ENCODE measurements at places on chromosomes 2 and 18.

DNA sequence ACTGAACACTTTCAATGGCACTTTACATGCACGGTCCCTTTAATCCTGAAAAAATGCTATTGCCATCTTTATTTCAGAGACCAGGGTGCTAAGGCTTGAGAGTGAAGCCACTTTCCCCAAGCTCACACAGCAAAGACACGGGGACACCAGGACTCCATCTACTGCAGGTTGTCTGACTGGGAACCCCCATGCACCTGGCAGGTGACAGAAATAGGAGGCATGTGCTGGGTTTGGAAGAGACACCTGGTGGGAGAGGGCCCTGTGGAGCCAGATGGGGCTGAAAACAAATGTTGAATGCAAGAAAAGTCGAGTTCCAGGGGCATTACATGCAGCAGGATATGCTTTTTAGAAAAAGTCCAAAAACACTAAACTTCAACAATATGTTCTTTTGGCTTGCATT lies 5.2 kb upstream of the EHD3 start:
- no peak for DNase-seq

DNA sequence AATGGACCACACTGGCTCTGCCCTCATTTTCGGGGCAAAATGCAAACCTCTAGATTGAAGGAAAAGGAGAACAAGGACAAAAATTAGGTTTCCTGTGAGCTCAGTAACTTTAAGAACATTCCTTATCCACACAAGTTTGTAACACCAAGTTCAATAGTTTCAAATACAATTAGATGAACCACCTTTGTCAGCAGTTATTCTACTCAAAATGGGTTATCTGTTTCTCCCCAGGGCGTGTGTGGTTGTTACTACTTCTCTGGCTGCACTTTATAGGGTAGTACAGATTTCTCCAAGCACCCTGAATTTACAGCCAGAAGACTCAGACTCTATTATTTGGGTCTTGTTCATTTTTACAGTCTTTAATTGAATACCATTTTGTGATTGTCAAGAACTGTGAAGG lies 45.0 kb upstream of the TANK start:
- DNase-seq: no peak

- DNase-seq: no peak
These were observed 130.1 kb downstream of the OLA1 start for GRCh38 chr2:174117951-174118930.

- DNase-seq: no peak
These were observed 105.4 kb downstream of the FAM210A start for GRCh38 chr18:13620818-13621445.

DNA sequence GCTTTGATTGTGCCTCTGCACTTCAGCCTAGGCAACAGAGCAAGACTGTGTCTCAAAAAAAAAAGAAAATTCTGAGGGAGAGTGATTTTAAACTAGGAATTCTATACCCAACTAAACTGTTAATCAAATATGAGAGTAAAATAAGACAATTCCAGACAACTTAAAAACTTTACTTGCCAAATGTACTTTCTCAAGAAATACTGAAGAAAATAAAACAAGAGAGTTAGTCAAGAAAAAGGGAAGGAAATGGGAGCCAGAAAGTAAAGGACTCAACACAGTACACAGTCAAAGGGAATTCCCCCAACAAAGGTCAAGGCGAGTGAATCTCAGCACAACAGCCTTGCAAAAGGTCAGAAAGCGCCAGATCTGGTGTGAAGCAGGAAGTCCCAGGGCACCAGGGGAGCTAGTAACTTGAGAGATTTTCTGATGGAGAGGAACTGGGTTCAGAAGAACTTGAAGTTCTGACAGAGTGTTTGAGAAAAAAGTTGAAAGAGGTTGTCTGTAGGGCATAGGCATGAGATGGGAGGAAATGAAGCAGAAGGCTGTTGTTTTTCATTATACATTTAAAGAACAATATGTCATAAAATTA lies 22.6 kb upstream of the TBC1D8 start:
- DNase-seq: peak; percentile 13

GRCh38 chr18:74524097-74524496 lies 10.2 kb upstream of the CNDP1 start:
- no peak for DNase-seq

DNA sequence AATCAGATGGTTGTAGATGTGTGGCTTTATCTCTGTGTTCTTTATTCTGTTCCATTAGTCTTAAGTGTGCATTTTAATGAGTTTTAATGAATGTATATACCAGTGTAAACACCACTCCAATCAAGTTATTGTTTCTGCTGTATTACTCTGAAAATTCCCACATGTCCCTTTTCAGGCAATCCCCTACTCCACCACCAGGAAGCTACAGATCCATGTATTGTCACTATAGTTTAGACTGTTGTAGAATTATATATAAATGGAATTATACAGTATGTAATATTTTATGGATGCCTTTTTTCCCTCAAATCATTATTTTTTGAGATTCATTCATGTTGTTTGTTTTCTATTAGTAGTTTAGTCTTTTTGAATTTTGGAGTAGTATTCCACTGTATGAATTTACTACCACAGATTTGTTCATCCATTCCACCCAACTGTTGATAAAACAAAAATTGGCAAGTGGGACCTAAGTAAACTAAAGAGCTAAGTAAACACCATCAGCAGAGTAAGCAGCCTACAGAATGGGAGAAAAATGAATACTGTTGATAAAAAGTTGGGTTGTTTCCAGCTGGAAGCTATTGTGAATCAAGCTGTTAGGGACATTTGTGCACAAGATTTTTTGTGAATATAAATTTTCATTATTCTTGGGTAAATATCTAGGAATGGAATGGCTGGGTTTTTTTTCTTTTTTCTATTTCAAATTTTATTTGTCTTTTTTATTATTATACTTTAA lies 262.0 kb downstream of the CAMKMT start:
- DNase-seq: no peak

- no peak for DNase-seq
These were observed 4.0 kb downstream of the TMEM200C start for GRCh38 chr18:5891184-5891853.
